Omental fat pad (tissue), 4 donors: ENCODE measurements at places on chromosomes 3 and 15. TPM values are rescaled to one million over a fixed set of nuclear protein-coding genes. Genes with fewer than 3 reads are reported as not detected.

DNA sequence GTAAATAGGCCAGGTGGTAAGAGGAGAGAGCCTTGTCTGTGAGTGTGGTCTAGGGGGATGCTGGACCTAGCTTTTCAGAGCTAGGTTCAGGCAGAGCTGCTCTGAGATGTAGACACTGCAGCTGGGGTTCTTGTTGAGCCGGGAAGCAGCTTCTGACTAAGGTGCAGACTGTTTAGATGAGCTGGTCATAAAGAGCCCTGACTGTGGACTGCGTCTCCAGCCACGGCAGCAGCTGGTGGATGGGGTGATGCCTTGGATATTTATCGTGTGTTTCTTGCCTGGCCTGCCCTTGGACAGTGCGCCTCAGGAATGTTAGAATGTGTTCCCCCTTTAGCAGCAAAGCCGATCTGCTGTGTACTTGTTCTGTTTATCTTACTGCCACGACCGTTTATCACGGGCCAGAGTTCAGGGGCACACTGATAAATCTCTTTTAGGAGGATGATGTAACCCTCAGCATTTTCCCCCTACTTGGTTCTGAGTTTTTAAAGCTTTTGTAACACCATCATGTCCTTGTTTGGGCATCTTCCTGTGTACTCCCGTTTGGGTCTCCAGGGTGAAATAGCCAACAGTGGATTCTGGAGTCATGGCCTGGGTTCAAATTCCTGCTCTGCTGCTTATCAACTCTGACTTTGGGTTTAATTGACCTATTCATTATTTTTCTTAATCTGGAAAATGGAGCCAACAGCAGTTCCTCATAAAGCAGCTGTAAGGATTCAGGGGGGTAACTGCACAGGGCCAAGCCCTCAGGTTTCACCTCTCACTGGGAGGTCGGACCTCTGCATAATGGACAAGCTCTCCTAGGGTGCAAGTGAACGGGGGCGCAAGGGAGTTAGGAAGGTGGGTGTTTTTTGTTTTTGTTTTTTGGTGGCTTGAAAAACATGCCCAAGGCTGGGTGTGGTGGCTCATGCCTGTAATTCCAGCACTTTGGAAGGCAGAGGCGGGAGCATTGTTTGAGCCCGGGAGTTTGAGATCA lies 51.4 kb downstream of the FLNB start:
- DNase-seq, result no peak

DNA sequence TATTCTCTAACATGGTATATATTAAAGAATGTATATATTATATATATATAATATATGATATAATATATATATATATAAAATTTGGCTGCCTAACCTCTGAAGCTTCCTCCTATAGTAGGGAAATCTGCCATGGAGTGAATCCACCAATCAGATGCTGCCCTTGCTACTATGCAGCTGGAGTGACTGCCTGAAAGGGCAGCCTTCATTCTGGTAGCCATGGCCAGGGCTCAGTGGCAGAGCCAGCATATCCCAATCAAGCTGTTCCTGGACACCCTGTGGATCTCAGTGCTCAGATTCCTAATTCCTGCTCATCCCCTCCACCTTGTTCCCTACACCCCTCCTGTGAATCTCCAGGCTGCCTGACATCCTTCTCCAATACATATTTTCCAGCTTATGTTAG lies 2.2 kb upstream of the SH3GL3 start:
- DNase-seq, result no peak

The ZCWPW2 gene
- total RNA-seq, result not detected

- no peak for DNase-seq
Observed at GRCh38 chr15:26081758-26082220, 218.7 kb upstream of the ATP10A start.

DNA sequence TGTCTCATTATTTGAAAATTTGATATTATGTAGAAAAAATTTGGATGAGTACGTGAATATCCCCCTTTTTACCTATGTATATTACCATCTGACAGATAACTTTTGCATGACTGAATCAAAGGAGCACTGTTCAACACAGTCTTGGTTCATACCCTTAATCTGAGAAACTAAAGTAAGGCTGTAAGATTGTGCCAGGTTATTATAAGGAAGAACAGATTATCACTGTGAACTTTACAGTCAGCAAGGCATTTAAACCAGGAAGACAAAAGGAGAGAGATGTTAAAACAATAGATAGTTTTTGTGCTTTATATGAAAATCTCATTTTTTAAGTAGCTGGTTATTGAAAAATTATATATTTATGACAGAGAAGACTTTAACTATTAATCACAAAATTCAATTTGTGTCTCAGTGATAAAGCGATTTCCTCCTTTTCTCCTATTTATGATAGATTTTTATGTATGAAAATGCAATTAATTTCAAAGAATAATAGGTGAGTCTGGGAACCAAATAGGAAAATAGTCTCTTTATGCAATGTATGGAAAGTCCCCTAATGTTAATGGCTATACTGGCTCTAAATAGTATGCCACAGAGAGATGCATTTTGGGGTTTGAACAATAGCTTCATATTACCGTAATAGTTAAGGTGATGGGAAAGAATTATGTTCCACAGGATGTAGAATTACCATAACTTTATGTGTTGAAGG lies 33.4 kb downstream of the PLCL2 start:
- no peak for DNase-seq

GRCh38 chr15:101528917-101529299 lies 39.4 kb upstream of the PCSK6 start:
- no peak for DNase-seq

DNA sequence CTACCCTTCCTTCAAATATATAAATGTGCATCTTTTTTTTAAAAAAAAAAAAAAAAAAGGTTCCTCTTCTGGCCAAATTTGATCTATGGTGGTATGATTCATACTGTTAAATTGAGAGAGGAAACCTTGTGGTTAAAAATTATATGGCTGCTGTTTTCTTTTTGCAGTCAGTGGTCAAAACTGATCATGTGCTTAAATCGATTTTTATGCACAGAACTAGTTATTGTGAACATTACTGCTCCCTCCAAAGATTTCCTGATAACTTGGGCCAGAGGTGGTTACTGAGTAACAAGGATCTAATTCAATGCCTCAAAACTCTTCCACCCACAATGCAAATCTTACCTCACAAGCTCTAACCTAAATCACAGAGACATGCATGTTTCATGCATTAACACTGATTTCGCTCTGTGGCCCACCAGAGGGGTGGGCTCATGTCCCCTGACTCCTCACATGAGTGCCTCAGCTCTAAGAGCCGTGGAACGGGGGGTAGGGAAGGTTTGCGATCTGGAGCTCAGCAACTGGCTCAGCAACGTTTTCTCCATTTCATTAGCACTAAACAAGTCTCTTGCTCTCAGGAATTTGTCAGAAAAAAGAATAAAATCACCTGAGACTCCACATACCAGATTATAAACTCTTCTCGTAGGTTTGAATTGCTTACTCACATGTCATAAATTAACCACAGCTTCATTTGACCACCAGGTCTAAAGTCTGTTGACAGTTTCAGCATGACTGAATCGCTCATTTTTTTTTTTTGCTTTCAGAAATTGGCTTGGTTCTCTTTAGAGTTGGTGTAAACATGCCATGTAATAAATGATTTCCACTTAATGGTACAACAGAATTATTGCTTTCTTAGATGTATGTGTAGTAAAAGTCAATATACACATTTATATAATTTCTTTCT lies 280.4 kb downstream of the CD47 start:
- DNase-seq, result no peak

GRCh38 chr3:129371041-129371826 lies 57.2 kb downstream of the EFCAB12 start:
- no peak for DNase-seq

- no peak for DNase-seq
Observed at GRCh38 chr15:59524331-59524731, 86.3 kb downstream of the FAM81A start.

- no peak for DNase-seq
Observed at GRCh38 chr15:90829942-90830440, 38.4 kb upstream of the FURIN start.

The LRRC31 gene
- total RNA-seq, result not detected

DNA sequence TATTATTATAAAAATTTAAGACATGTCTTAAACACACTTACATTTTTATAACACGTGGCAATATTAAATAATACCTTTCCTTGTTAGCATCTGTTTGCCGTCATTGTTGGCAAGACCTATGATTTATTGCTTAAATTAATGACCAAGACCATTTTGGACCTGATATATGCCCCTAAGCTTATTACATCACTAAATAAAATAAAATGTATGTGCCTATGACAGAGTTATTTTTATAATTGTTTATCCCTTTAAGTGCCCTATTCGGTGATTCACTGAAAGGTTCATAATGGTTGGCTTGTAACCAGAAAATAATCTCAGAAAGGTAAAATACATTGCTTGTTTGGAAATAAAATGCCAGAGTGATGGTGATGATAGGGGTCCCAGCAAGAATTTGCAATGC lies 17.5 kb downstream of the CDIN1 start:
- no peak for DNase-seq

DNA sequence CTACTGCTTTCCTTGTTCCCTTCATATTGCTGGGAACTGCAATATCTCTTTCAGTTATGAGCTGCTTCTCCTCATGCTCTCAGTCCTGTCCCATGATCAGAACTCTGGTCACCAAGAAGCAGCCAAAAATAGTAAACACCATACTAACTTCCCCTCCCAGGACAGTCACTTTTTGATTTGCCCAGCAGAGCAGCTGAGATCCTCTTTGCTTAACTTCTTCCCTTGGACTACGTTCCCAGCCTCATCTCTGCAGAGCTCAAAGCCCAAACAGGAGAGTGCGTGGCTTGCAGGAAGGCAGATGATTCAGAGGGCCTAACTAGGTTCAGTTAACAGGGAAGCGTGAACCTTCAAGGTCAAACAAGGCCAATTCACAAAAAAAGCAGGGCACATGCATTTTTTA lies 153.2 kb downstream of the CTNNB1 start:
- no peak for DNase-seq

- no peak for DNase-seq
Observed at GRCh38 chr3:126867863-126868200, 115.1 kb upstream of the PLXNA1 start.

- DNase-seq, result no peak
Observed at GRCh38 chr15:31257286-31257685, 69.3 kb upstream of the KLF13 start.

GRCh38 chr15:56187665-56188064 lies 56.0 kb downstream of the RFX7 start:
- DNase-seq, result no peak

DNA sequence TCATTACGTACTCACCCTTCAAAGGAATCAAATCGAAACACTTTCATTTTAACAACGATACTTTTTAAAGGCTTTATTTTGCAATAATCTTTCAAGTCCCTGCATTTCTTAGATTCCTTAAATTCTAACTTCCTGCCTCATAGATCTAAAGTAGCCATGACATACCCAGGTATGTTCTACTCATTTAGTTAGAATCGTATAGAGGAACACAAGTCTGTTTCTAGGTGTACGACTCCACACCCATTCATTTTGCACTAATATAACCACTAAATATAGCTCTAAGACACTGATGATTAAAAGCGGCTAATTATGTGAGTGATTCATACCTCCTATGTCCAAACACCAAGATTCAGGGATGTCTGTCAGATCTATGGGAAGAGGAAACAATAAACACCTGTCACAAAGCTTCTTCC lies 1.3 kb downstream of the ATP13A3 start:
- no peak for DNase-seq

The CSPG5 gene
- total RNA-seq, result 0.47 TPM

DNA sequence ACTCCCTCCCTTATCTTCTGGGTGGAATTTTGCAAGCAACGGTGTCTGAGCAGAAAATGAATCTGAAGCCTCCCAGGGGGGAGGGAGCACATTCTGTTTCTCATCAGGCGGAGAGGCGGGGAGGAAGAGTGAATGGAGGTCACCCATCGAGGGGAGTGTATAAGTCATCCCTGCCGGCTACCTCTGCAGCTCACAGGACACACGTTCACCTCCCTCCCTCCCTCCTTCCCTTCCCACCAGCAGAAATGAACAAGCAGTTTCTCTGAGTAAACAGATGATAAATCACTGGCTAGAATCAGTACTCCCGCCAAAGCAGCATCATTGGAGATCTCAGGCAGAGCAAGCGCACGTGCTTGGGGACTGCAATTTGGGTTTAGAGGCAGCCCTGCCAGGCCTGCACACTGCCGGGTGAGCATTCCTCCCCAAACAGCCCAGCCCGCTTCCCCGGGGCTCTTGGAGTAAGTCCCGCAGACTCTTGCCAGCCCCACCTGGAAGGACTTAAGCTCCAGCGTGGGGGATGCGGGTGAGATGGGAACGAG lies 38.3 kb downstream of the CPN2 start:
- DNase-seq, result peak; percentile 58

The IL16 gene
- 26.2 TPM for total RNA-seq

DNA sequence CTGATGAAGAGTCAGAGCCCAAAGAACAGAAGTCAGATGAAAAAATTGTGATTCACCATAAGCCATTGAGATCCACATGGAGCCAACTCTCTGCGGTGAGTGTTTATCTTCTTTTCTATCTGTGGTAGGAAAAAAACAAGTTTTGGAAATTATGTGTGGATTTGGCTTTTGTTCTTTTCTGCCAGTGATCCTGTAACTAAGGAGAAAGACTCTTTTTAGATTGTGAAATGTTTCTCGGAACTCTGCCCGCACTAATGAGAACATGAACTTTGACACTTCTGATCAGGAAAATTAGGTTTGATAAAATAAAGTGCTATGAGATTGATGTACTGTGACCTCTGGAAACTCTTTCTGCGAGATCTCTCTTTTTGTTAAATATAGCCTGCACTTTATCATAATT lies 8.4 kb downstream of the ARHGEF26 start:
- no peak for DNase-seq

DNA sequence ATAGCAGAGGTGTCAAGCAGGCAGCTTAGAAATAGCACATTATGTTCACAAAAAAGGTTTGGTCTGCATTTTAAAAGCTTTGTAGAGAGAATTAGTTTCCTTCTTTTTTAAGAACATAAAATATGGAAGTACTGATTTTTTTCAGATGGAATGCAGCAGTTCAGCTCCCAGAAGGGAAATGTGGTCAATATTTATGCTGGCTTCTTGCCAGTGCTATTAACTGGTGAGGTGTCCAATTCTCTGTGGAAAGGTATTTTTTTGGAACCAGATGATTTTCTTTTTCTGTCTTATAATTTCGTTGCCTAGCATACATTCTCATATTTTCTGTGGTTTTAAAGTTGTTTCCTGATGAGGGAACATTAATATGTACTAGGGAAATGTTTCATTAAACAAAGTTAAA lies 211.4 kb upstream of the ZNF385D start:
- DNase-seq, result no peak

The GP5 gene
- total RNA-seq, result not detected

GRCh38 chr3:25707268-25707926 lies 42.7 kb upstream of the TOP2B start:
- DNase-seq, result no peak

The XCR1 gene
- 0.12 TPM for total RNA-seq

The LIPC gene
- total RNA-seq, result 0.46 TPM

DNA sequence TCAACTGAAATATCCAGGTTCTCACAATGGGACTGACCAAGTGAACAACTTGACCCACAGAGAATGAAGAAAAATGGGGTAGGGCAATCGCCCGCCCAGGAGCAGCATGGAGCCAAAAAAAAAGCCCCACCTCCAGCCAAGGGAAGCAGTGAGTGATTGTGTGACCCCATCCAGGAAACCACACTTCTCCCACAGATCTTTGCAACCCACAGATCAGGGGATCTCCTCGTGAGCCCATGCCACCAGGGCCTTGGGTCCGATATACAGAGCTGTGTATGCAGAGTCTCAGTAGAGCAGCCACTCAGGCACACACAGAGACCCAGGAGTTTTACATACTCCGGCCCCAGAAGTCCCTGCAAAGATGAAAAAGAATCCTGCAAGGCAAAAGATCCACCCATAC lies 35.7 kb downstream of the PYGO1 start:
- no peak for DNase-seq
